ENCODE measurements at places on chromosomes 6 and 20.

GRCh38 chr20:54794110-54794509, 318.7 kb downstream of the DOK5 start:
- DNase-seq = no peak

GRCh38 chr6:30721198-30722024, 1.3 kb downstream of the TUBB start:
- peak; percentile 61 for DNase-seq

DNA sequence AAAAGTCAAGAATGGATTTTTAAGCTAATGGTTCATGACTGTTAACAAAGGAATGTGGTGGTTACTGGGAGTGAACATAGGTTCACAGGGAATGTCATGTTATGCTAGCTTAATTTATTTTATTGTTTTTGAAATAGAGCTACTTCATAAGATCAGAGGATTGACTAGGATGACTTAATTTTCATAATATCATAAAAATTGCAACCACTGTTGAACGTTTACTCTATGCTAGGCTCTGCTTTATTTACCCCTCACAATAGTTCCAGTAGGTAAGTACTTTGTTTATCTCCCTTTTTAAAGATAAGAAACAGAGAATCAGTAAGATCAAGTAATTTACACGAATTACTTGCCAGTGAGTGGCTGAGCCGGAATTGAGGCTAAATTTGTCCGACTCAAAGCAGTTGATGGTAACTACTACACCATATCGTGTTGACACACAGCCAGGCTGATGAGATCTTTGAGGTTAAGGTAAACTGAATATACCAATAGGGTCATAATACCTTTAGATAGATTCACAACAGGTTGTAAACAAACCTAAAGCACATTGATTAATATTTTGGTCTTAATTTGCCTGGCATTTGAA, 194.6 kb upstream of the CITED2 start:
- no peak for DNase-seq

- no peak for DNase-seq
Observed at GRCh38 chr6:135324531-135324930, 143.4 kb downstream of the MYB start.

DNA sequence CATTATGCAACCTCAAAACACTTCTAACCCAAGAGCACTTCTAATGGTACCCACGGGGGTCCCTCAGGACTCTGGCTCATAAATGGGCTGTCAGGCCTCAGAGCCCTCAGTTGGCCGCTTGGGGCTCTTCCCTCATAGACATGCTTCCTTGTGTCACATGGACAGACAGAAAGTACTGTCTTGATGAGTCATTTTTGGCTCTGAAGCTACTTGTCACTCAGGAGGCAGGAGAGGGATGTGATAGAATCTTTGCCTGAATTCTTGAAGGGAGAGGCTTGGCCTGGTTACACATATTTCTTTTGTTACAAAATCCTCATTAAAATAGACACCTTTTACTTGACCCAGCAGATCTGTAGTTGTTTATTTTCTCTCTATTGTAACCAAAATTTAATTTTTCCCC, 15.1 kb upstream of the EDN1 start:
- DNase-seq = no peak

DNA sequence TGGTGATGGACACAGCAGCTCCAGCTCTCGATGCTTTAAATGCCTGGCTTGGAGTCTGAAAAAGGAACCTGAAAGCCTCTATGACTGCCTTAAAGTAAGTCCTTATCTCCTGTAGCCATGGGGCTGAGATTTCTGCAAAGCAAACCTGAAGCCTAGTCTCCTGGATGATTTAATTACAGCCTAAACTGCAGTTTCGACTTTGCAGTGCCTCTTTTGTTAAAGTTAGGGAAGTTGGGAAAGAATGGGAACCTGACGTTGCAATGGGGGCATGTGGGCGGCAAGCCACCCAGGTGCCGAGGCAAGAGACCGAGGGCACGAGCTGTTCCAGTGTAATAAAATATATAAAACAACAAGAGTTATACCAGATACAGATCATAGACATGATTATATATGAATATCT, 11.7 kb upstream of the TCFL5 start:
- DNase-seq = no peak

Measured in NCI-H526 (cell line).